ENCODE measurements at places on chromosomes 11 and 22. TPM values are rescaled to one million over a fixed set of nuclear protein-coding genes. Genes with fewer than 3 reads are reported as not detected.
A peak's percentile ranks its signal among the peaks of the same experiment; 100 is the strongest.

TNRC6B gene
- total RNA-seq, result 42.6 TPM

BRMS1 gene
- 35.7 TPM for total RNA-seq

FXYD2 gene
- 6.7 TPM for total RNA-seq

- H3K27me3 ChIP-seq, result no peaks in the 10 kb centered on the region
- H3K36me3 ChIP-seq, result peaks cover 57% of the 10 kb centered on the region
- no peak overlapping the region for H3K4me3 ChIP-seq
- no peak for DNase-seq
- H3K27ac ChIP-seq, result peak overlapping the region; percentile 72
Observed at GRCh38 chr11:213111-213510, 5.6 kb downstream of the RIC8A start.

DNA sequence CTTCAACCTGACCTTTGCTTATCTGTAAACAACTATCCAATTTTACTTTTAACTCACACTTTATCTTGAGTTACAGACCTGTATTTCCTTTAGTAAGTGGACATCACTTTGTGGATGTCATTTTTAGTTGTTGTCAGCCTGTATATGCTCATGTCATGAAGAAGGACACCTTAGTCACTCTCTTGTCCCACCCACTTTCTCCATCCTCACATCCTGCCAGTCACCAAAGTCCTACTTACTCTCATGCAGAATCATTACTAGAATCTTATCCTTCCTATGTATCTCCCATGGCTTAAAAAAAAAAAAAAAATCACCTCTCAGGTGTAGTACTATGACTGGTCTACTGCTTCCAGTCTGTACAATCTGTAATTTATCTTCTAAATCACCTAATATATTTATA lies 43.3 kb downstream of the SESN3 start:
- no peak overlapping the region for H3K27ac ChIP-seq
- no peaks in the 10 kb centered on the region for H3K27me3 ChIP-seq
- H3K4me3 ChIP-seq, result no peak overlapping the region
- DNase-seq, result no peak
- H3K4me1 ChIP-seq, result peaks cover 18% of the 10 kb centered on the region
- H3K36me3 ChIP-seq, result peaks cover 28% of the 10 kb centered on the region

DNA sequence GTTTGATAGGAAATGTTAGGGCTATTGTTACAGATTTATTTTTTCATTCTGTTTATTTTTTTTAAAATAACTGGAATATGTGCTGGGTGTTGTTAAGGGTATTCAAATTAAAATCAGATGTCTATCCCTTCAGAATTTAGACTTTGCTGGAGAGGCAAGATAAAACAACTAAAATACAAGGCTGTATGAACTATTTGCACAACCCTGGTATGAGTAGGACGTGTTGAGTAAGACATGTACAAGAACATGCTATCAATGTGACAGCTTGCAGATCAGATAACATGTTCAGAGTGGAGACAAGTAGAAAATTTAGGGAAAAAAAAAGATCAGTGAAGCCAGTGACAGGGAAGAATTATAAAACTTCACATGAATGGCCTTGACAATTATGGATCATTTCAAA lies 853.5 kb downstream of the METTL15 start:
- H3K36me3 ChIP-seq, result no peaks in the 10 kb centered on the region
- DNase-seq, result no peak
- H3K4me3 ChIP-seq, result no peak overlapping the region

DNA sequence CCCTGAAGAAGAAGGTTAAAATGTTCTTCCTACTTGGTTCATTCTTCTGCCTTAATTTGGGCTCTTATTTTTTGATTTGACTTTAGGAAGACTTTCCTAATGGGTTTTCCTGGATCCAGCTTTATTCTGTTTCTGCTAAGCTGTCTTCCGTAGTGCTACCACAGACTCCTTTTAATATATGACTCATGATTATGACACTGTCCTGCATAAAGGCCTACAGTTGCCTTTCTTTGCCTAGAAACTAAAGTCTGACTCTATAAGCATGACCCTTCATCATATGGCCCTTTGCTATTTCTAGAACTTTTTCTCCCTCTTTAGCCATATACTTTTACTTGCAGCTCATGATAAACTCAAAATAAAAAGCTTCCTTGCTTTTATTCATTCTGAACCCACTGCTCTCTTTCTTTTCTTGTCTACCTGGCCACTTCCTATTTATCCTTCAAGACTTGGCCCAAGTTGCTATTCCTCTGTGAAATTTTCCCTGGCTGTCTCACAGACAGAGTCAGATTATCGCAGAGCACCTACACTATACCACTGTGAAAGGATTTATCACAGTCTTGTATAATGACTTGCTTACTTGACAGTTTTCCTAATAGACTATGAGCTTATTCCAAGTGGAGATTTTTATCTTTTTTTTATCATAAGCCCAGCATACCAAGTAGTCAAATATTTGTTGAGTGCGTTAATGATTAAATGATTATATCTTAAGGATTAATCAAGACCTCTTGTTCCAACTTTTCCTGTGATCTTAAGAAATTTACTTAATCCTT lies 24.7 kb downstream of the TBCEL start:
- H3K4me1 ChIP-seq, result no peaks in the 10 kb centered on the region
- no peak overlapping the region for H3K27ac ChIP-seq
- DNase-seq, result no peak
- H3K27me3 ChIP-seq, result no peaks in the 10 kb centered on the region

- H3K4me3 ChIP-seq, result peak overlapping the region; percentile 25
- H3K4me1 ChIP-seq, result peaks cover 60% of the 10 kb centered on the region
- peak overlapping the region; percentile 80 for H3K27ac ChIP-seq
- no peak for DNase-seq
- no peaks in the 10 kb centered on the region for H3K27me3 ChIP-seq
Observed at GRCh38 chr11:12156301-12157140, 46.1 kb downstream of the MICAL2 start.

GRCh38 chr11:90124371-90124770 lies 10.1 kb upstream of the NAALAD2 start:
- H3K27ac ChIP-seq, result no peak overlapping the region
- no peaks in the 10 kb centered on the region for H3K4me1 ChIP-seq
- H3K27me3 ChIP-seq, result peaks cover 2% of the 10 kb centered on the region
- no peak overlapping the region for H3K4me3 ChIP-seq
- no peak for DNase-seq

- no peaks in the 10 kb centered on the region for H3K36me3 ChIP-seq
- H3K27ac ChIP-seq, result no peak overlapping the region
- H3K4me1 ChIP-seq, result peaks cover 10% of the 10 kb centered on the region
- no peak for DNase-seq
Observed at GRCh38 chr22:36017651-36018091, 11.0 kb downstream of the RBFOX2 start.

GRCh38 chr11:66131937-66132632 lies 62.0 kb downstream of the PACS1 start:
- no peak overlapping the region for H3K4me3 ChIP-seq
- no peaks in the 10 kb centered on the region for H3K27me3 ChIP-seq
- H3K27ac ChIP-seq, result peak overlapping the region; percentile 75
- H3K4me1 ChIP-seq, result peaks cover 69% of the 10 kb centered on the region

Measured in activated CD8-positive, alpha-beta T cell treated with anti-CD3 and anti-CD28 coated beads for 36 hours (primary cell).